Astrocyte of the spinal cord (primary cell): ENCODE measurements at places on chromosomes 7 and 10.

DNA sequence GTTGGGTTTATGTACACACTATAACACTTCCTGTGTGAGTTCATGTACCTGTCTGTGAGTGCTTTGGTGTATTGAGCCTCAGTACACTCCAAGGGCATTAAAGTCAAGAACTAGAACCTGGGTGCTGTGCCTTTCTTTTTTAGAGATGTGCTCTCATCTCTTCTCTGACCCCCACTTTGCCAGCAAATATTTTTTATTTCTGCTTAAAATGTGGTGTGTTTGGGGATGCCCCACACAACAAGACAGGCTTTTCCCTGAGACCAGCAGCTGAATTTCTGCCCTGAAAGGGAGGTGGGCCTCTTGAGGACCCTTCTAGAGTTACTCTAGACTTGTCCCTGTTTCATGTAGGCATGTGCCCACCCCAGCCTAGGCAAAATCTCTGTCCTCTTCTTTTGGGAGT lies 14.3 kb downstream of the KCTD7 start:
- no peak for DNase-seq

GRCh38 chr10:74585231-74586087 lies 240.9 kb upstream of the KAT6B start:
- DNase-seq = peak; percentile 33

GRCh38 chr10:28997734-28998133 lies 291.1 kb upstream of the LYZL1 start:
- no peak for DNase-seq

DNA sequence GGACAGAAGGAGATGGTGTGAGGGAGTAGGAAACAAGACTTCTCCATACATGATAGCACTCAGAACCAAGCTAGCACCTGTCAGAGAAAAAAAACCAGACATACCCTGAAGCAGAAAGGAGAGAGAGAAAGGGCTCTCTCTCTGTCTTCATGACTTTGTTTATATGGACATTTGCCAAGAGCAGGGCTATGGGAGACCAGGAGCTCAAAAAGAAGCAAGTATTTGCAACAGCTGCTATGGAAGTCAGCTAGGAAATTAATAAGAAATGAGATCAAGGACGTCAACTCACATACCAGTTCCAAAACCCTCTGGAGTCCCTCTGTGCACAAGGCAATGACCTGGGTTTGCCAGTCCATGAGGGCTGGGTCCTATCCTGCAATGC lies 111.6 kb downstream of the SGMS1 start:
- DNase-seq = peak; percentile 18

DNA sequence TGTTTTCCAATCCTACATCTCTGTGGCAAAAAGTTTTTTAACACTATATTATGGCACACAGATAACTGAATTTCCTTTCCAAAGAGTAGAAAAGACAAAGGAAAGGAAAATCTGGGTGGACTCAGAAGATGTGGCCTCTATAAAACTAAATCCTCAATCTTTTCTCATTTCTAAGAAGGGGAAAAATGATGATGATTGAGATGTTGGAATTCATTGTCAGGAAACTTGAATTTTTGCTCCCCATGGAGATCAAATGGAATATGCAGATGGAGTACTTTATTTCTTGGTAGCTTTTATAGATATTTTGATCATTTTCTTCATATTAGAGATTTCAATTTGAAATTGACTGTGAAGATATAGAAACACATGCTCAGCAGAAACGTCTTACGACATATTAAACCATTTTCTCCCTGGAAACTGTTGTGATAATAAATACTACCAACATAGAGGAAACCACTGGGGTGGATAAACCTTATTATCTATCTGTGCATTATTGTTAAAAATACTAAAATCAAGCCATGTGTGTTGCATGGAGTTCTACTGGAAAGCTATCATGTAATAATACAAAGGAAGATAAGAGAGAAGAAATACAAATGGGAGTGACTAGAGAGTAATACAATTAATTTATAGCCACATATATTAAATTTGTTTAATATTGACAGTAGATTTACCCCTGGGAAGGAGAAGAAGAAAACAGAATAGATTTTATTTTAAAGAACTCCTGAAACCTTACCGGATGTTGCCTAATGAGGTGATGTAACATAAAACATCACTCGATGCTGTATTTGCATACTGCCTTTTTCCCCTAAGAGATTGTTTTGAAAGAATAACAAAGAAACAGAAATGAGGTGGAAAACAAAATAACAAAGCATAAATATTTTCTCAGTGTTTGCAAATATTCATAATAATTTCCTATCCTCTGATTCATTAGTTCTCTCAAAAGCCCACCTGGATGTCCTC lies 931.2 kb upstream of the C7orf33 start:
- no peak for DNase-seq

DNA sequence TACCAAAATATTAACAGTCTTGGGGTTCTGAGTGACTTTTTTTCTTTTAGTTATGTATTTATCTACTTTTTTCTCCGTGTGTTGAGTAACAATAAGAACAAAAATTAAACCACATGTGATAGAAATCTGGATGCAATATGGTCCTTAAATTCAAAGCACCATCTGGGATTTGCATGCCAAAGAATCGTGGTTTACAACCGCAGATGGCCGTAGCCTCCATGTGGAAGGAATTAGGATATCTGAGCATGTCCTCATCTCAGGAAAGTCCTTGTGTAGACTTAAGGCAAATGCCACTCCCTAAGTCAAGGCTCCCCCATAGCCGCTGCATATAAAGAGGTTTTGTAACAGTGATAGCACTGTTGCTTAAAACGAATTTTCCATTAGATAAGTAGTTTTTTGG lies 304.0 kb downstream of the ZEB1 start:
- DNase-seq = peak; percentile 29

DNA sequence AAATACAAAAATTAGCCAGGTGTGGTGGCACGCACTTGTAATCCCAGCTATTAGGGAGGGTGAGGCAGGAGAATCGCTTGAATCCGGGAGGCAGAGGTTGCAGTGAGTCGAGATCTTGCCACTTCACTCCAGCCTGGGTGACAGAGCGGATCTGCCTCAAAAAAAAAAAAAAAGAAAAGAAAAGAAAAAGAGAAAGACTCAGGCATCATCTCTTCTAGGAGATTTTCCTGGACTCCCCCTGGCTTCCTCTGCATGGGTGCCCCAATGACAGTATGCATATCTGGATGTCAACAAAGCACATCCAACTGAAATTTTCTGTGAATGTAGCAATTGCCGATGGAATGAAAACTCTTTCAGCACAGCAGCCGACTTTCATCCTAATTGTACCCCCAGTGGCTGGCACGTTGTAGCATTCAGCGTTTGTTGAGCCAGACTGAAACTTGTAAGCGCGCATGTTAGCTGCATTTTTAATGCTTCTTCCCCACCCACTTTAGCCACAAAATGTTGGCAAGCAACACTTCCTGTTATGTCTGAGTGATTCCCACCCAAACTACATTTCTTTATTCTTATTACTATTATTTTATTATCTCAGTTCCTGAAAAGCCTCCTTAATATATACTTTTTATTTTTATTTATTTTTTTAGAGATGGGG lies 70.2 kb downstream of the PRTFDC1 start:
- peak; percentile 73 for DNase-seq

DNA sequence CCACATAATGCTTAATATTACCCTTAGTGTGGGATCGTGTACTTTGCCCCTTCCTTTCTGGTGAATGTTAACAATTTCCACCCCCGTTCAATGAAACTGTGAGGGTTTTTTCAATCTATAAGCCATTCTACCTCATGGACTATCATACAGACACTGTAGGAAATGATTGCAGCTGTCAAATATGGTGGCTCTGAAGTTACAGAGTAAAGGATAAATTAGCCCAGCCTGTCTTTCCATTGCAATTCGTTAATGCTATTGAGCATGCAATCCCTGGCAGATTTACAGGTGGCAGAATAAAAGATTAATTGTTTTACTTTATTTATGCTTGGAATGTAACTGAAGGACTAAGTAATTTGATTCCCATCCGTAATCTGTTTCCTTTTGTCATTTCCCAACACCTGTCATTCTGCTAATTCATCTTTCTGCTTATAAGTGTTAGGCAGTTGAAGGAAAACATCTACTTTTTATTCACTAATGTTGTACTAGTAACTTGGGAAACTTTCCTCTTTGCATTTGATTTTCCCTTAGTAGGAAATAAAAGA lies 1211.6 kb upstream of the LRRN3 start:
- DNase-seq = no peak
